ENCODE measurements at places on chromosomes 6 and 20.
A peak's percentile ranks its signal among the peaks of the same experiment; 100 is the strongest.

- peak; percentile 38 for DNase-seq
Observed at GRCh38 chr6:158707120-158707820, 57.4 kb downstream of the SYTL3 start.

DNA sequence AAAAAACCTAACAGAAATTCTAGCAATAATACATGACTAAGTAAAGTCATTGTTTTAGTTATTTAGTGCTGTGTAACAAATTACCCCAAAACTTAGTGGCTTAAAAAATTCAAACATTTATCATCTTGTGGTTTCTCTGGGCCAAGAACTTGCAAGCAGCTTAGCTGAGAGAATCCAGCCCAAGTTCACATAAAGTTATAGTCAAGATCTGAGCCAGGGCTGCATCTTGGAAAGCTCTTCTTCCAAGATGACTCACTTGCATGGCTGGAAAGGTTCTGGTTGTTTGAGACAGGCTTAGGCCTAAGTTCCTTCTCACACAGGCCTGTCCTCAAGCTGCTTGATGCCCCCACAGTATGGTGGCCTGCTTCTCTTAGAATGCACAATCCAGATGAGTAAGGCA is 217.8 kb upstream of the TSHZ2 start:
- DNase-seq: no peak

DNA sequence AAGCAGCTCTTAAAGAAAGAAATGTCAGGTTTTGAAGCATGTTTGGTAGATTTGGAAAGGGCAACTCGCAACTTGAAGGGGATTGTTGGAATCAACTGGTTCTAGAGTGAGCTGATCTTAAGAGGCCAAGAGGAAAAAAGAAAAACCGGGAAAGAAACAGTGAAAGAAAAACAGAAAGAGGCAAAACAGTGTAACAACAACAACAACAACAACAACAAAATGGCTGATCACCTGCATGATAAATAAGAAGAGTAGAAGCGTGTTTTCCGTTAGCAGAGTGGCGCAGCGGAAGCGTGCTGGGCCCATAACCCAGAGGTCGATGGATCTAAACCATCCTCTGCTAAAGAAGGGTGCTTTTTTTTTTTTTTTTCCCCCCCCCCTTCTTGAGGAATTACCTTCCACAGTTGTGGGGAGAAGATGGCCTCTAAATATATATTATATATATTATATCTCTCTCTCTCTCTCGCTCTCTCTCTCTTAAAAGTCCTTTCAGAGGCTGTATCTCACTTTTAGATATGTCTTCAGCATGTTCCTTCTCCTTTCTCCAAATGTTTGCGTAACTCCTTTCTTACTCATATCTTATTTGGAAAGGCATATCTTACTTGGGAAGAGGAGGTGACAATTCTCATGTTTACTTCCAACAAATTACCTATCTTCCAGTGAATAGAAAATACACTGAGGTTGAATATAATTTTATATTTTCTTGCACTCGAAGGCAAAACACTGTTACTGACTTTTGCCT is 134.4 kb downstream of the OR2B2 start:
- no peak for DNase-seq

- DNase-seq: no peak
Observed at GRCh38 chr6:88814909-88815308, 148.5 kb downstream of the RNGTT start.

Measured in fibroblast of skin of scalp (primary cell).